ENCODE measurements at places on chromosomes 11 and 22.

GRCh38 chr22:47586038-47586437, 823.6 kb downstream of the TBC1D22A start:
- no peak for DNase-seq

DNA sequence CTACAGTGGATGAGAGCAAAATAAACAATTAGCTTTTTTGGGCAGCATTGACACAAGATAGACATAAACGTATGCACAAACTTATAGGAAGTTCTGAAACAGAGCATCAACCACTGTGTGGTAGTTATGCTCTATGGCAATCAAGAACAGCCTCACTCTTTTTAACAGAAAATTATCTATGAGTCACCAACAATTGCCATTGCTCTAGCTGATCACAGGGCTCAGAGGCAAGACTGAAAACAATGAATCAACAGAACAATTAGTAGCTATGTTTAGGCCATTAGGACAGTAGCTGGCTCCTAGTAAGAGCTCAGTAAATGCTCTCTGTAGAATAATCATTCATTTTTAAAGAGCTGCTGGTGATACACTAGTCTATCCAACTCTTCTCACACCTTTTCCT, 34.9 kb upstream of the PICALM start:
- peak; percentile 31 for DNase-seq

GRCh38 chr11:130631119-130631518, 182.7 kb downstream of the ADAMTS15 start:
- peak; percentile 93 for DNase-seq

DNA sequence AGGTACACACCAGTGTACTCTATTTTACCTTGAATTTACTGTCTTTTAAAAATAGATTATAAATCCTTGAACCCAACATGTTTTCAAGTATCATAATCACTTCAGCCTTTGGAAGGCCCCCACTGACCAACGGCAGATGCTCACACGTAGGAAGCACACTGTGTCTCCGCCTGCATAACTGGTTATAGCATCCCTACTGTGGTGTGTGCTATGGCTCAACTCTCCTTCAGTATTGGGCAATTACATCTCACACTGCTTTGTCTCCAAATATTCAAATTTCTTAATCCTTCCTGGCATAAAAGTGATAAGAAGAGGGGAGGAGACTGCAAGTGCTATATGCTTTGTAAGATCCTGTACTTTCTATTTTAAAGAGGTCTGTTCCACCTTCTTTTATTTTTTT, 165.7 kb downstream of the CADM1 start:
- no peak for DNase-seq

- peak; percentile 16 for DNase-seq
Observed at GRCh38 chr11:35963911-35964310, 20.0 kb downstream of the LDLRAD3 start.

DNA sequence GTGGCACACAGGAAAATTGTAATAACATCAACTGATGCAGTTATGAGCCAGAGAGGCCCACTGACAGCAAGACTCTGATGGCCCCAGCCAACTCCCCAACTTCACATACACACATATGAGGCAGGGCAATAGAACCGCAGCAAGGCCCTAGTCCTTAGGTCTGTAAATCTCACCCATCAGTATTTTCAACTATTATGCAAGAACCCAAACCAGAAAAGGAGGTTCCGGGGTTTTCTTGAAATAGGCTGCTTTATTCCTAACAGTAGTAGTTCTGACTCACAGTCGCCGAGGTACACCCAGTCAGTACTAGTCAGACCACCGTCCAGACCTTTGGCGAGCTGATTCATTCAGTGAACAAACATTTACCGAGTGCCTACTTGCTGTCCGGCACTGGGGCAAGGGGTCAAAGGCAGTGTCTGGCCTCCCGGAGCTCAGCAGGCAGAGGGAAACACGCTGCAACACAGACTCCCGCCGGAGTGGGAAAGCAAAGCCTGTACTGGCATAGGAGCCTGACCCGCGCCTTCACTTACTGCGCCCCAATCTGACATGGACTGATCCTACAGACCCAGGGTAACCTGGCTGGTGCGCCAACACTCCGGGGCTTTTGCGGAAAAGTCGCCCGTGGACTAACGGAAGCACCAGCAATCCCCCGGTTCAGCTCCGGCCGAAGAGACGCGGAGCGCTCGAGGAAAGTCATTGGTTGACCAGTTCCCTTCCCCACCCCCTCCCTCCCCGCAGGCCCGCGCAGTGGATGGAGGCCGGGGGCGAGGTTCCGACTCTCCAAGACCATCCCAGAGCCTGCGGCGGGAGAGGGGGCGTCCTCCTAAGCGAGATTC, 1.3 kb downstream of the PLEKHA7 start:
- no peak for DNase-seq

GRCh38 chr22:37515901-37516300, 3.3 kb downstream of the CARD10 start:
- no peak for DNase-seq

GRCh38 chr11:72329526-72329925, 85.5 kb upstream of the PHOX2A start:
- DNase-seq: no peak

DNA sequence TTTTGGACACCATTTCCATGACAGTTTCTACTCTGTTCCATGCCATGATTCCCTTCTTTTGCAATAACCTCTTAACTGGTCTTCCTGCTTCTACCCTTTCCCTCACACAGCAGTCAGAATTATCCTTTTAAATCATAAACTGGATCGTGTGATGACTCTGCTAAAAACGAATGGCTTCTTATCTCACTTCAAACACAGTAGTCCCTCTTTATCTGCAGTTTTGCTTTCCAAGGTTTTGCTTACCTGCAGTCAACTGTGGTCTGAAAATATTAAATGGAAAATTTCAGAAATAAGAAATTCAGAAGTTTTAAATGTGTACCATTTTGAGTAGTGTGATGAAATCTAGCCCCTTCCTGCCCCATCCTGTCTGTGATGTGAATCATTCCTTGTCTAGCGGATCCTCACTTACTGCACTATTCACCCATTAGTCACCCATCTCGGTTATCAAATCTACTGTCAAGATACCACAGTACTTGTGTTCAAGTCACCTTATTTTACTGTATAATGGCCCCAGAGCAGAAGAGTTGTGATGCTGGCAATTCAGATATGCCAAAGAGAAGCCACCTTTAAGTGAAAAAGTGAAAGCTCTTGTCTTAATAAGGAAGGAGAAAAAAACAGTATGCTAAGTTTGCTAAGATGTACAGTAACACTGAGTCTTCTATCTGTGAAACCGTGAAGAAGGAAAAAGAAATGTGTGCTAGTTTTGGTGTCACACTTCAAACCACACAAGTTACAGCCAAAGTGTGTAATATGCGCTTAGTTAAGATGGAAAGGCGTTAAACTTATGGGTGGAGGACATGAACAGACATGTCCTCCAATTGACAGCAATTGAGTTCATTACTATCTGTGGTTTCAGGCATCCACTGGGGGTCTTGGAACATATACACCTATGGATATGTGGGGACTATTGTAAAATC, 283.0 kb downstream of the DDX10 start:
- no peak for DNase-seq

GRCh38 chr11:30310623-30311022, 12.3 kb upstream of the ARL14EP start:
- DNase-seq: no peak

DNA sequence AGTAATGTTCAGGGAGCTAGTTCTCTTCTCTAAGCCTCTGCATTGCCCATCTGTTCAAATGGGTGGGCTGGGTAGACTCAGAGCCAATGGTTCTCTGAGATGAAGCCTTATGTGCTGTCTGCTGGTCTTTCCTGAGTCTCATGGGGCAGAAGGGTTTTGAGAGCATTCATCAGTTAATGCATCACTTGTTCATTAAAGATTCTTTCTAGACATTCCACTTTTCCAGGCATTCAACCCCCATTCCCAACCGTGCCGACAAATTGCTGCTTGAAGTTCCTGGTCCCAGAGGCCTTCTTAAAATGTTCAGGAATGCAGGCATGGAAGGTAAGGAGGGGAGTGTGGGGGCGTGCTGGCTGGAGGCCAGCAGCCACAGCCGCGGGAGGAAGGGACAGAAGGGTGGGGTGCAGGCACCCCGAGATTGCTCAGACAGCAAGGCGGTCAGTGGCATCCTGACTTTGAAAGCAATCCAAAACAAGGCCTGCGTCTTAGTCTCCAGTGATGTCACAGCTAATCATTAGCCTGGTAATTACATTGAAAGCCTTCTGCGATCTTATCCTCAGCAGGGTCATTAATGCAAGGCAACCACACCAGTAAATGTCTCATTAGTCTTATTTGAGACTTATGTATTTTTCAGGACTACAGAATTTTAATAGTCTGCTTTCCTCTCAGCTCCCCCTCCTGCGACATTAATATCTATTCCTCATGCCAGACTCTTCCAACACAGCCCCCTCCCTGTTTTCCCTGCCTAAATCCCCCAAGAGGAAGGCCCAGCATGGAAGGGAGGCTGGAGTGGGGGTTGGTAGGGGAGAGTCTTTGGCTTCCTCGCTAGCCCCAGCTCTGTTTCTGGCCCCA, 328.8 kb downstream of the MIAT start:
- peak; percentile 89 for DNase-seq

- DNase-seq: no peak
Observed at GRCh38 chr11:18013790-18014507, 1.1 kb upstream of the SERGEF start.

GRCh38 chr22:31230155-31230870, 18.2 kb downstream of the LIMK2 start:
- no peak for DNase-seq

- peak; percentile 65 for DNase-seq
Observed at GRCh38 chr22:45441138-45441537, 27.6 kb downstream of the RIBC2 start.

- DNase-seq: peak; percentile 21
Observed at GRCh38 chr11:45665206-45665932, at the start of gene CHST1. Gene CHST1, minus strand, starts transcription at chr11:45665622. Its CDS starts 14,699 bp downstream, at chr11:45650923.

DNA sequence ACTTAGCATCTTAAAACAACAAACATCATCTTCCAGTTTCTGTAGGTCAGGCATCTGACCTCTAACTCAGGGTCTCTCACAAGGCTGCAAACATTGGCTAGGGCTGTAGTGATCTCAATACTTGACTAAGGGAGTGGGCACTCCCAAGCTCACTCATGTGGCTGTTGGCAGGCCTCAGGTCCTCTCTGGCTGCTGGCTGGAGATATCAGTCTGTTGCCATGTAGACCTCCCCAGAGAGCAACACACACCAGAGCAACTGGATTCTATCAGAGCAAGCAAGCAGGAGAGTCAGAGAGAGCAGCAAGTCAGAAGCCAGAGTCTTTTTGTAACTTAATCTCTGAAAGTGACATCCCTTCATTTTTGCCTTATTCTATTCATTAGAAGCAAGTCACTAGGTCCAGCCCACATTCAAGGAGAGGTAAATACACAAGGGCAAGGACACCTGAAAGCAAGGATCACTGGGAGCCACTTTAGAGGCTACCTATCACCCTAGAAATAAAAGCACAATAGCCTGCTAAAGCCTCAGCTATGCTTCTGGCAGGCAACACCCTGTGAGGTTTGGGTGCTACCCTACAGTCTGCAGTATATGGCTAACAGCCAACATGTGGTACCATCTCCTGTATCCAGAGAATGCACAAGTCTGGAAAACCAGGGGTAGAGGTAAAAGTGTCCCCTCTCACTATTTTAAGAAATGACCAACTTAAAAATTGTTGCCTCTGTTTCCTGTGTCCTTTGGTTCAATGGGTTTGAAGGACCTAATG, 33.5 kb upstream of the CD44 start:
- no peak for DNase-seq

- DNase-seq: no peak
Observed at GRCh38 chr11:106463796-106464201, 386.3 kb downstream of the AASDHPPT start.

GRCh38 chr11:131056036-131056435, 139.8 kb upstream of the SNX19 start:
- no peak for DNase-seq

GRCh38 chr11:118170882-118171268, 5.6 kb downstream of the SCN2B start:
- no peak for DNase-seq

GRCh38 chr22:45197606-45198462, 34.1 kb downstream of the NUP50 start:
- DNase-seq: no peak

- DNase-seq: peak; percentile 89
Observed at GRCh38 chr22:29503811-29504372, 23.9 kb downstream of the NEFH start.

DNA sequence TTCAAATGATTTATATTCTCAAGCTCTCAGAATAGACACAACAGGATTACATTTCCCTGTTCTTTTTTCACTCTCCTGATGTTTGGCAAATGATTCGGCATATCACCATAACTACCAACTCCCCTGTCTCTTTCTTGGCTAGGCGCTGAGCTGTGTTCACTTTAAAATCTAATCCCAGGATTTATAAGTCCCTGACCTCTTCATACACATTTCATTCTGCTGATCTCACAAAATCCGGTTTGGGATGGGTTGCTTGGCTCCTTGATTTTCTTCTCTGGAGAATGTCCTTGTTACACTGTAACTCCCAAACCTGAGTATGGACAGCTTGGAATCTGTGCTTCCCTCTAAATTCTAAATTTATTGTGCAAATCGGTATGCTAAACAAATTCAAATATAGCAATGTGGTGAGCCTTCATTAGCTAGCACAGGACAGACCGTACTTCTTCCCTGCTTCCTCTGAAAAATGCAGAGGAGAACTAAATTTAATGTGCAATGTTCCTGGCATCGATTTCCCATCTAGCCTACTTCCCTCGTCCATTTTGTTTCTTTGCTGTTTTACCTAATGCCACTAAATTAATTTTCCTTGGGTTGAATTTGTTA, 858.5 kb upstream of the FAT3 start:
- no peak for DNase-seq

- no peak for DNase-seq
Observed at GRCh38 chr22:30855266-30855665, 113.3 kb downstream of the MORC2 start.

GRCh38 chr11:27699242-27699925, 871 bp downstream of the BDNF start:
- peak; percentile 43 for DNase-seq

GRCh38 chr22:26273011-26273675, 103.9 kb downstream of the SEZ6L start:
- no peak for DNase-seq

- DNase-seq: no peak
Observed at GRCh38 chr11:16223558-16223957, 132.8 kb downstream of the SOX6 start.

GRCh38 chr22:32052244-32052643, 9.2 kb downstream of the SLC5A1 start:
- DNase-seq: no peak

- DNase-seq: peak; percentile 13
Observed at GRCh38 chr11:130510407-130511006, 62.1 kb downstream of the ADAMTS15 start.

DNA sequence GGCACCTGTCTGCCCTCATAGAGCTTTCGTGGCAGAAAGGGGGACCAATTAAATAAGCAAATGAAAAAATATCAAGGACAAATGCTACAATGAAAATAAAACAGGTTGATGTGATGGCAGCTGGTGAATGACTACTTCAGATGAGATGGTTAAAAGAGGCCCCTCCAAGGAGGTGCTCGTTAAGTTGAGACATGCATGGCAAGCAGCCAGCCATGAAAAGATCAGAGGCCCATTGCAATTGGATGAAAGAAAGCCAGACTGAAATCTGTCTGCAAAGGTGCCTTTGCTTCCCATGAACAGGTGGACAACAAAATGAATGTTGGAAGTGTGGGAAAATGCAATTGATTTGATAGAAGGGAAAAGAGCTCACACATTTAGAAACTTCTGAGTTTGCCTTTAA, 848 bp upstream of the TRPC6 start:
- DNase-seq: no peak

DNA sequence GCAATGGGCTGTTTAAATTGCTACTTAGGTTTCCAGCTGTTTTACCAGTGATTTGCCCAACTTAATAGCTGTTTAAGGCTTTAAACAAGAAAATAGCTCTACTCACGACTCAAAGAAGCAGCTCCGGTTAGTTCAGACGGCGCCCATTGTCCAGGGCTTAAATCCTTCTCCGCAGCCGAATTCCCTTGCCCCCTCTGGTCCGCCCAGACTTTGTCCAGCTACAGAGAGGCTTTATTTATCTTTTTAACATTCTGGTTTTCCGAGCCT, 20.9 kb upstream of the SCUBE1 start:
- DNase-seq: no peak
